Pancreas (tissue), 10 donors: ENCODE measurements at places on chromosomes 3 and 15.

GRCh38 chr15:35843498-35843897 is 297.5 kb upstream of the DPH6 start:
- no peak for DNase-seq

DNA sequence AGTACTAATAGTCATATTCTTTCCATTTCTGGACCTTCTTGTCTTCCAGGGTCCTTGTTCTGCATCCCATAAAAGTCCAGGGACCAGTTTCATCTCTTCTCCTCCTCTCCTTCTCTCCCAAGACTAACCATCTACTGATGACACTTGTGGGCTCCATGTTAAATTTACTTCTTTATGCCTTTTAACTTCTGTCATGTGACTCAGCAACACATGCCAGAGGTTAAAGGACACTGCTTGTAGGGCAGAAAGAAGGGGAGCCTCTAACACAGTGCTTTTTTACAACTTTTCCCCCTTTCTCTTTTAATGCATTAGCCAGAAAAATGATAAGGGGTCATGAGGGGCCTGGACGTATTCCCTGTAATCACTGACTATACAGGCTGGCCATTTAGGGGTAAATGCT is 10.0 kb downstream of the SH3GL3 start:
- DNase-seq, result no peak

DNA sequence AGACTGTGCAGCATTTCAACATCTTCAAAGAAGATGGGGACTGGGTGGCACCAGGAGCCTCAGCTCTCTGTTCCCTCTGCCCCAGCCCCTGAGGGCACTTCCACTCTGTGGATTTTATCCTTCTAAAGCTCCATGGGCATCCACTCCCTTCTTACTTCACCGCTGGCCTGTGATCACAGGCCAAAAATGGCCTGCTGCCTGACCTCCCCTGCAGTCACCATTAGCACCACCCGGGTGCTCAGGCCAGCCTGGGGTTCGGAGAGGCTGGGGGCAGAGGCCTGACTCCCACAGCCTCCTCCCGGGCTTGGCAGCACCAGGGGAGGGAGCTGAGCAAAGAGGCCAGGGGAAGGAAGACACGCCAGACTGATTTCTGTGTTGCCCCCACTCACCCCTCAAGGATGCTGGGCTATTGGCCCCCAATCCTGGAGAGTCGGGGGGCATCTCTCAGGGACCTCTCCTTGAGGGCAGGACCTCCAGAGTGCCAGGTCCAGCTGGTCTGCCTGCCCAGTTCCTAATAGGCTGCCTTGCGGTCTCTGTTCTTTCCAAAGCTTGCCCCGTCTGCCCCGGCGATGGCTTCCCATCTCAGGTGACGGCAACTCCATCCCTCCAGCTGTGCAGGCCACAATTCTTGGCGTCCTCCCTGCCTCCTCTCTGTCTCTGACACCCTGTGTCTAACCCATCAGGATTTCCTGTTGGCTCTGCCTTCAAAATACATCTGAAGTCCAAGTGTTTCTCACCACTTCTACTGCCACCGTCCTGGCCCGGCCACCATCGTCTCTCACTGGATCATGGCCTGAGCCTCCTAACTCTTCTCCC is 67.1 kb downstream of the EXOG start:
- DNase-seq, result no peak

GRCh38 chr15:75738014-75738646 is 25.5 kb upstream of the CSPG4 start:
- no peak for DNase-seq

GRCh38 chr3:110344487-110344886 is 727.1 kb upstream of the NECTIN3 start:
- no peak for DNase-seq

DNA sequence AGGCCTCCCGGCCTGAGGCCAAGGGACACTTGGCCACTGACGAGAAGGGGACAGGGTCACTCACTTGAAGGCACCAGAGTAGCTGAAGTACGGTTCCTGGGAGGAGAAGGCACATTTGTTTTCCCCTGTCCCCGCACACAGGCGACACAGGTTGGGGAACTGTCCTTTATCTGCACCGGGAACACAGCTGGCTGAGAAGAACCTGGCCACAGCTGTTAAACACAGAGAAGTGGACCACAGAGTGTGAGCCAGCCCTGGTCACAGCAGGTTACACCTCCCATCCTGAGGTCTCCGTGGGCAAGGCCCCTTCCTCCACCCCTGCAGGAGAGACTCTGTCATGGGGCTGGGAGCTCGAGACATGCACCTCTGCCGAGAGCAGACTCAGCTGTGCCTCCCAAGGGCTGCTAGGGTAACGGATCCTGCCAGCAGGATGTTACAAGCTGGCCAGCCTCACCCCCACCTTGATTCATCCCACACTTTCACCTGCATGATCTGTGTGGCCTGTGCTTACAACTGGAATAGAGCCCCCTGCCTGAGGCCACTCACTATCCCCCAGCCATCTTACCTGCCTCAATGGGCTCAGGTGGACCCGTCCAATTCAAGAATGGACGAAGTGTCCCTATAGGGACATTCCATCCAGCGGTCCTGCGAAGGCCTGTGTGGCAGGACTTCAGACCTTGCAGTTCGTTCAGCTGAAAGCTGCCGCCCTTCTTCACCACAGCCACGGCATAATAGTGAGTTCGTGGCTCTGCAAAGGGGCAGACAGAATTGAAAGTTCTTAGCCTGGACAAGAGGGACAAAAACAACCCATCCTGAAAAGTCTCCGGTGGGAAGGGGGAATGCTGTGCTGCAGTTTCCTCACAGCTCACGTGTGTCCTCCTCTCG is 9.2 kb downstream of the LTF start:
- no peak for DNase-seq

DNA sequence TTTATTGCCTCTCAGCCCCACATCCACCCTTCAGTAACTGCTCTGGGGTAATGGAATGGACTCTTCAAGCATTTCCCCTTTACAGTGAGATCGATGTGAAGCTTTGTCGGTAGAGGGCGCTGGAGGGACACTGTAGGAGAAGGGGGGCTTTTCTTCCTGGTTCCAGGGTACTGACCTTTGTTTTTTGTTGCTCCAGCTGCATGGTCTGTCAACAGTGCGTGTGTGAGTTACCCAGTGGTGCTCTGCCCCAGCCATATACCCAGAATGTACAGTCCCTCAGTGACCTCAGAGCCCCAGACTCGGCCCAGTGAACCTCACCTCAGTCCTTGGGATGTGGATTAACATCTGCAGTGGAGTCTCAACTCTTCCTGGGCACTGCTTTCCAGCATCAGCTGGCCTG is 180.3 kb upstream of the TSC22D2 start:
- no peak for DNase-seq

- no peak for DNase-seq
Measured at GRCh38 chr3:66702126-66702525, 201.3 kb upstream of the LRIG1 start.

DNA sequence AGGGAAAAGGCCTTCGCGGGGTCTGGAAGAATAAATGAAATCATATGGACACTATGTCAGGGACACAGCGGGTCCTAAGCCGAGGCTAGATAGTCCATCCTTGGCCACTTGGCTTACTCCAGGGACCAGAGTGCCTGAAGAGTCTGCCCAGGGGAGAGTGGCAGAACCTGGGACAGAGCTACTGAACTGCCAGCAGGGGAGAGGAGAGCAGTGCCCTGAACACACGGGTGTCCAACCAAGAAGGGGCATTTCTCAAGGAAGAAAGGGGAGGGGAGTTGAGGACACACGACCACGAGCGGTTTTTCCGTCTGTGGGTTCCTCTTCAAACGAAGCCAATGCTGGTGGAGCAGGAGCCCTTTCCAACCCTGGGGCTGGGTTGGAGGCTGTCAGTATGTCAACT is 1.0 kb downstream of the ACAN start:
- no peak for DNase-seq

- DNase-seq, result no peak
Measured at GRCh38 chr3:17138246-17139039, 253.7 kb downstream of the PLCL2 start.
